ENCODE measurements at places on chromosomes 4 and X.

DNA sequence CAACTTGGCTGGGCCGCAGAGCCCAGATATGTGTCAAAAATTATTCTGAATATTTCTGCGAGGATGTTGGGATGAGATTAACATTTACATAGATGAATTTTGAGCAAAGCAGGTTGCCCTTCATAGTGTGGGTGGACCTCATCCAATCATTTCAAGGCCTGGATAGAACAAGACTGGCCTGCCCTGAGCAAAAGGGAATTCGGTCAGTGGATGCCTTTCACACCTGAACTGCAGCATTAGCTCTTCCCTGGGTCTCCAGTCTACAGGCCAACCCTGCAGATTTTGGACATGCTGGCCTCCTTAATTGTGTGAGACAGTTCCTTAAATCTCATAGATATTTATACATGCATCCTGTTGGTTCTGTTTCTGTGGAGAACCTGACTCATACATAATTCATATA is 32.4 kb upstream of the SLC10A4 start:
- DNase-seq: no peak

DNA sequence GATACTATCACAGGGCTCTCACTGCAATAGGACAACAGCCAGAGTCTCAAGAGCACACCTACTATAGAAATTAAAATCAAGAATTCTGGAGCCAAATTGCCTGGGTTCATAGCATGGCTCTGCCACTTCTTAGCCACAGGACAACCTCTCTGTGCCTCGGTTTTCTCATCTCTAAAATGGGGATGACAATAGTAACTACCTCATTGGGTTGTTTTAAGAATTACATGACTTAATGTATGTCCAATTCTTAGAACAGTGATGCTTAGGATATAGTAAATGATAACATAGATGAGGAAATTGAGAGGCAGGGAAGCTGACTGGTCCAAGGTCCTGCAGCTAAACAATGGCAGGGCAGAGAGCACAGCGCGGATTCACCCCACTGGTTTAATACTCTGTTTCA is 11.0 kb upstream of the ODAPH start:
- DNase-seq: no peak

GRCh38 chr4:47490550-47490949 is 5.5 kb downstream of the ATP10D start:
- DNase-seq: no peak

GRCh38 chr4:15510961-15511360 is 41.3 kb downstream of the CC2D2A start:
- DNase-seq: no peak

- no peak for DNase-seq
Measured at GRCh38 chr4:150289198-150289597, 211.0 kb downstream of the DCLK2 start.

- no peak for DNase-seq
Measured at GRCh38 chrX:68992821-68993397, 164.1 kb downstream of the EFNB1 start.

- no peak for DNase-seq
Measured at GRCh38 chrX:74179071-74179470, 124.9 kb upstream of the ZCCHC13 start.

DNA sequence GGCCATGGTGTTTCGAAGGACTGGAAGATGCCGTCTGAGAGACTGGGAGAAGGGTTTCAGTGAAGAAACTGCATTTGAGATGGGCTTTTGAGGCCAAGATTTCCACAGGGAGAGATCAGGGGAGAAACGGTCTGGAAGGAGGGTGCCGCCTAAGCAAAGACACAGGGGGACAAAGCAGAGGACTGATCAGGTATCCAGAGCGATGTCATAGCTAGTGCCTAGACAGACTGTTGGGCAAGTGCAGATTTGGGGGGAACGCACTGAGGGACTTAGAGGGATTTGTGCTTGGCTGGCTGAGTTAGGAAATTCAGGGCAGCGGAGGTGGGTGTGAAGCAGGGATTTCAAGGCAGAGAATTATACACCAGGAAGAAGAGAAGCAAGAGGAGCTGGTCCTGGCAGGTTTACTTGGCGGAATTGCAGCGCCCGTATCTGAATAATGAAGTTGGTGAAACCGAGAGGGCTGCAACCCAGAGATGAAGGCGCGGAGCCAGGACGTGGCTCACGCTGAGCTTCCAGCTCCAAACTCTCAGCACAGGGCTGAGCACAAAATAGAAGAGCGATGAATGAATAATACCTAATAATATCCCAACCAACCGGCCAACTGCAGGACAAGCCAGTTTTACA is 106.9 kb downstream of the MAML3 start:
- DNase-seq: peak; percentile 24

DNA sequence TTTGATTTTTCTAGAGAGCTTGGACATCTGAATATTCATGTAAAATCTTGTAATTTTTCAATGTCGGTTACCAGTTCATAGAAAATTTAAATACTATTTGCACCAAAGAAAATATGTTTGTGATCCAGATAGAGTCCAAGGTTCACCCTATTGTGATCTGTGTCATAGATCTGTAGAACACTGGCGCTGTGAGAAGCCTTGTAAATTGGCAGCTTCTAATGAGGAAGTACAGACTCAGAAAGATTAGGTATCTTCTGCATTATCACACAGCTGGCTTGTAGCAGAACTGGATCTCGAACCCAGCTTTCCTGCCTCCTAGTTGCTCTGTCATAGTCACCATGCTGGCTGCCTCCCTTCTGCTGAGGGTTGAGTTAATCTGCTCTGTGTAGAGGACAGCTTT is 106.5 kb upstream of the PAK3 start:
- DNase-seq: no peak

- no peak for DNase-seq
Measured at GRCh38 chr4:71187404-71188155, 151.2 kb upstream of the SLC4A4 start.

- no peak for DNase-seq
Measured at GRCh38 chrX:47166126-47166525, 21.1 kb downstream of the RBM10 start.

GRCh38 chr4:145731028-145731427 is 51.1 kb downstream of the C4orf51 start:
- DNase-seq: peak; percentile 66

DNA sequence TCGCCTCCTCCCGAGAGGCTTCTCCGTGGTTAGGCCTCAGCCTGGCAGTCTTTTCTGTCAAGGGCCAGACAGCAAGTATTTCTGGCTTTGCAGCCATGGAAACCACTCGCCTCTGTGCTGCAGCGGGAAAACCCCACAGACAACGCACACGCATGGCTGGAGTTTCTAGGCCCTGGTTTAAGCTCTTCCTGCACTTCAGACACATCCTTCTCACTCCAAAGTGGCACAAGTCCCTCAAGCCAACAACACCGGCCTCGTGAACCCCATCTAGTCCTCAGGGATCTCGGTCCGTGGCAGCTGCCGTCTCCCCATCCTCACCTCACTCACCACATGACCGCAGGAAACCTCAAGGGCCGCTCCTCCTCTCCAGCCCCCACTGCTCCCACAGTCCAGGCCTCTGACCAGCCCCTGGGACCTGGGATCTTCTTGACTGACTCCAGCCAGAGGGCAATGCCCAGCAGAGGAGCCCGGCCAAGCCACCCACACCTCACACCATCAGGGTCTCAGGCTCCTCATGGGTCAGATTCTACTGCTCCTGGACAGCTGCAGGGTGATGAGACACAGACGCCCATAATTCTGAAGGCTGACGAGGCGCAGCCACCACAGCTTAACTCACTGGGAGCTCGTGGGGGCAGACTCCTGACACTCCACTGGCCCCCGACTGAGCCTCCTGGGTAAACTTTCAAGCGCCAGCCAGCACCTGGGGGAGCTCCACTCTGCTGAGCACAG is 21.7 kb downstream of the LETM1 start:
- DNase-seq: no peak

- DNase-seq: no peak
Measured at GRCh38 chrX:47327902-47328301, 42.5 kb upstream of the ZNF157 start.

DNA sequence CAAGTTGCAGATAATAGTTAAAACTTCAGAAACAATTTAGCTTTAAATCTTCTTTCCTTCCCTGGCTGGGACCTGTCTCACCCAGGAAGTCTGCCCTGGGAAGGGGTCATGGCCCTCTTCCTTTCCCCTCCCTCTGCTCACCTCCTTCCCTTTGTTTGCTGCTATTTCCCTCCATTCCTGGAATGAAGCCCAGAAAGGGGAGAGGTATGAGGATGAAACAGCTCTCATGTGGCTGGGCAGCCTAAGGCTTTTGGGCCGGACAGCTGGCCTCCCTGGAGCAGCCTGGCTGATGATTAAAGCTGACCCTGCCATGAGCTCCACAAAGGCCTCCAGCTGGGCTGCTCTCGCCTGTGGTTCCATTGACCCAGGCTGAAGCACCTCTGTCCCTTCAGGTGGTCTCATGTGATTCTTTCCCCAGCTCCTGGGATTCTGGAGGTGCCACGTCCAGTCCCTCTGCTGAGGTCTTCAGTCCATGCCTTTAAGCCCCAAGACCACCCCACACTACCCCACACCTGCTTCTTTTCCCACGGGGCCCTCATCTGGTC is 202.1 kb downstream of the PTTG2 start:
- no peak for DNase-seq

DNA sequence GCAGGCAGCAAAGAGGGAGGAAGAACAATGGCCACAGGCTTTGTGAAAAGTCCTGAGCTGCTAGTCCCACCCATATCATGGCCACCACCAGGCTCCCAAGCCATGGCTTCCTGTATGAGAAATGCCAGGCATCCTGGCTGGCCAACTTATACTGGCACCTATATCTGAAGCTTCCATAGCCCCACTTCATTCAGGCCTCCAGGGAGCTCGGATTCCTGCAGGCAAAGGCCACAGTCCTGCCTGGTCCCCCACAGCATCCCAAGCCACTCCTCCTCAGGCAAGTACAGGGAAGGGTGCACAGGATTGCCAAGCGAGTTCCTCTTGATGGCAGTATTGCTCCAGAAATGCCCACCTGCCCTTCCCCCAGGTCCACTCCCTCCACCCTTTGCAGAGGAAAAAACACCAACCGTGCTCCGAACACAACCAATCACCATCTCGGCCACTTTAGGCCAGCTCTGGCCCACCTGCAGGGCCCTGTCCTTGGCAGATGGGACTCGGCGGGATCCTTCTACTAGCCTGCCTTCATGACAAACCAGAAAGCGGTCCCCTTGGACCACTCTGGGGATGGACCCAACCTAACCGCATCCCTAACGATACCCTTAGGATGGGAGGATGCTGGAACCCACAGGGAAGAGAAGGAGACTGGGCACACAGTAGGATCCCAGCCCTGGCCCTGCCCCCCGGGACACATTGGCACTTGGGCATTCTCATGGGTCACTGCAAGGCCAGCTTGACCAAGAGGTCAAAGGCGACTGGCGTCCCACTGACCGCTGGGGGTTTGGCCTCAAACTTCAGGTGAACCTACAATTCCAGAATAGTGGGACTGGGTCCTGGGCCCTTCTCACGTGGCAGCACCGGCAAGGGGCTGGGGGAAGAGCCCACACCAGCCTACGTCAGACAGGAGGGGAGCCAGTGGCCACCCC is 220.4 kb upstream of the AGTR2 start:
- peak; percentile 70 for DNase-seq

DNA sequence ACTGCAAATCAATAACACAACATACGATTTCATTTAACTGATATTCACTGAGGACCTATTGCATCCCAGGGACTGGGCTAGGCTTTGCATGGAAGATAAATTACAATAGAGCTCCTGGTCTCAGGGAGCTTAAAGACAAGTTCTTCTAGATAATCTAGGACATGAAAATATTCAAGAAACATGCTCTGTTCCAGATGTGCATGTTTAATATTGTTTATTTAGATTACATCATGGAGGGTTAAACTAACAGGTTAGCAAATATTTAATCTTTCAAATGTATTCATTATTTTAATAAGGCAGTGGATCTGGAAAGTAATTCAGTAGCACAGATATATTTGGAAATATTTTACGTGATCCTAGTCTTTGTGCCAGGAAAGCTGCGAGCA is 2430.3 kb downstream of the PCDH7 start:
- DNase-seq: no peak

GRCh38 chrX:110691446-110691845 is 104.2 kb downstream of the CHRDL1 start:
- DNase-seq: no peak

- DNase-seq: no peak
Measured at GRCh38 chr4:86117705-86118302, 242.0 kb downstream of the MAPK10 start.

GRCh38 chrX:33726281-33727160 is 405.6 kb downstream of the FAM47A start:
- no peak for DNase-seq

DNA sequence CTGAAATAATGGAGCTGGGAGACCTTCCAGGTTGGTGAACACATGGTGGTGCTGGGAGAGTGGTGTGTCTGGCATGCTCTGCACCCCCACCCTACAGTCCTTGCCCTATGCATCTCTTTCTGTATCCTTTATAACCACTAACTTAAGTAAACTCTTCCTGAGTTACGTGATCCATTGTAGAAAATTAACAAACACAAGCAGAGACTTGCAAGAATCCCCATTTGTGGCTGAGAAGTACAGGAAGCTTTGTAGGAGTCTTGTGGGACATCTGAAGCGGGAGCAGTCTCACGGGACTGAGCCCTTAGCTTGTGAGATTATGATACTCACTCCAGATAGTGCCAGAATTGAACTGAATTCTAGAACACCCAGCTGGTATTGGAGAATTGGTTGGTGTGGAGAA is 14.3 kb upstream of the FAM13A start:
- DNase-seq: no peak

DNA sequence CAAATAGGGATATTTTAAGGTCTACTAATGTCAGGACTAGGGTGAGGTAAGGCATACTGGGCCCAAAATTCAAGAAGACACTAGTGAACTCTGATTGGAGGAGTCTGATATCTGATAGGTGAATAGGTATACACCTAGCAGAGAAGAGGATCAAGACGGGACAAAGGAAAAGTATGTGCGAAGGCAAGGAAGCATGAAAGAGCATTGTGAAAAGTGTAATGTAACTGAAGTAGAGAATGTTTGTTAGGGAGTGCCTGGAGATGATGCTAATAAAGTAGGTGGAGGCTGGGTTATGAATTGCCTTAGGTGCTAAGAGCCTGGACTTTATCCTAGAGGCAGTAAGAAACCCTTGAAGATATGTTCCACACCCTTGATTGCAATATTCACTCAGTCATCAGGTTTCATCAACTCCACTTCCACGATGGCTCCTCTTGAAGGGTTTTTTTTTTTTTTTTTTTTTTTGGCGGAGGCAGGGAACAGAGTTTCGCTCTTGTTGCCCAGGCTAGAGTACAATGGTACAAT is 49.9 kb upstream of the XIAP start:
- no peak for DNase-seq

- no peak for DNase-seq
Measured at GRCh38 chr4:174581901-174582300, 59.6 kb upstream of the HPGD start.

- no peak for DNase-seq
Measured at GRCh38 chr4:131063878-131064277, 1967.9 kb downstream of the C4orf33 start.

DNA sequence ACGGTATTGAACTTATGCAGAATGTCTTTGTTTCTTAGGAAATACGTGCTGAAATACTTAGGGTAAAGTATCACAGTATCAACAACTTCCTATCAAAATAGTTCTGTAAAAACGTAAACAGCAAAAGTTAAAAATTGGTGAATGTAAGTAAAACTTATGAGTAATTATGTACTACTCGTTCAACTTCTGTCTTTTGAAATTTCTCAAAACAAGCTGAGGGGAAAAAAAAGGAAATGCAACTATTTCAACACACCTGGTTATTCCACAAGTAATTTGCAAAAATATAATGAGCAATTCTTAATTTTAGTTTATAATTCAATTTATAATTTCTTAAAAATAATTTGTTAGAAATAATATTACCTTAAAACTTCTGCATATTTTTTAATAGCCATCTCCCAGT is 8.3 kb downstream of the PPID start:
- no peak for DNase-seq

GRCh38 chrX:2500091-2500802 is 529 bp downstream of the DHRSX start:
- DNase-seq: no peak

- DNase-seq: no peak
Measured at GRCh38 chr4:76108467-76109181, 34.1 kb downstream of the ART3 start.
